Hippocampal formation (tissue), 2 donors: ENCODE measurements at places on chromosomes 1 and 21.

GRCh38 chr1:109893532-109894171, 17.0 kb upstream of the CSF1 start:
- DNase-seq = no peak

DNA sequence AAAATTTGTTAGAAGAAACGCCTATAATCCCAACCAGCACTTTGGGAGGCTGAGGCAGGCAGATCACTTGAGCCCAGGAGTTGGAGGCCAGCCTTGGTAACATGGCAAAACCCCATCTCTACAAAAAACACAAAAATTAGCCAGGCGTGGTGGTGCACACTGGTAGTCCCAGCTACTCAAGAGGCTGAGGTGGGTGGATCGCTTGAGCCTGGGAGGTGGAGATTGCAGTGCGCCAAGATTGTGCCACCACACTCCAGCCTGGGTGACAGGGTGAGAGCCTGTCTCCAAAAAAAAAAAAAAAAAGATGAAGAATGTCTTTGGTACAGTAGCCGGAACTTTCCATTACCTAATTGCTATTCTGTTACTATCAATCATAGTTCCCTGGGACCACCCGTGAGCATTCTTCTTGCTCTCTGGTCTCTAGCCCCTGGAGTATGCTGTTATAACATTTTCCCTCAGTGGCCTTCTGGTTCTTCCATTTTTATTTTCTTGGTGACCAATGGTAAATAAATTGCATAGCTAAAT, 43.4 kb downstream of the WASF2 start:
- DNase-seq = no peak

DNA sequence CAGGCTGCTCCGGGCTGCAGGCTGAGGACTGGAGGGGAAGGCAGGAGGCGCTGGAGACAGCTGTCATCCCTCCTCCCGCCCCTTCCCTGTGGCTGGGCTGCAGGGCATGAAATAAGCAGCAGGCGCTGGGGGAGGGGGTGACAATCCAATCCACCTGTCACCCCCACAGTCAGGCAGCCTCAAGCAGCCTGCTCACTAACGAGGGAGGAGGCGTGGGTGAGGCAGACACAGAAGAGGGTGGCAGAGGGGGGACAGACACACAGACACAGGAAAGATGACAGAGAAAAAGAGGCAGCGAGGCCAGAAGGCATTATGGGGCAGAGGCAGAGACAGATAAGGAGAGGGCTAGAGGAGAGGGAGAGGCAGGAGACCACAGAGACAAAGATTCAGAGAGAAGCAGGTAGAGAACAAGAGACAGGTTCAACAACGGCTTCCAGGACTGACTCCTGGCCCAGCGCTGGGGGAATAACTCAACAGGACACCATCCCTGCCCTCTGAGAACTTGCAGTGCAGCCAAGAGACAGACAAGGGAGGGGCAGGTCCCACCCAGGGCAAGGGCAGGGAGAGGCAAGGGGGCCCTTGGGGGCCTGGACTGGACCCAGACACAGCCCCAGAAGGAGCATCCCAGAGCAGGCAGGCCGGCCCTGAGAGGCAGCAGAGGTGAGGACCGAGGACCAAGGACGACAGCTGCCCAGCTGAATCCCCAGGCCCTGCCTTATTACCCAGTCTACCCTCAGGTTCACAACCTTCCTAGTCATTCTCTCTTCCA, 11.2 kb downstream of the MEF2D start:
- peak; percentile 66 for DNase-seq

DNA sequence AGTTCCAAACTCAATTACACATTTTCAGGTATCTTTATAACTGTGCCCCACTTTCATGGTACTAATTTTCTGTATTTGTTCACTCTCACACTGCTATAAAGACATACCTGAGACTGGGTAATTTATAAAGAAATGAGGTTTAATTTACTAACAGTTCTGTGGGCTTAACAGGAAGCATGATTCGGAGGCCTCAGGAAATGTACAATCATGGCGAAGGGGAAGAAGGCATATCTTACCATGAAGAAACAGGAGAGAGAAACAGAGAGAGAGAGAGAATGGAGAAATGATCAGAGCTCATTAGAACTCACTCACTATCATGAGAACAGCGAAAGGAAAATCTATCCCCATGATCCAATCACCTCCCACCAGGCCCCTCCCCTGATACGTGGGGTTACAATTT, 874.1 kb upstream of the B3GALT2 start:
- DNase-seq = no peak

DNA sequence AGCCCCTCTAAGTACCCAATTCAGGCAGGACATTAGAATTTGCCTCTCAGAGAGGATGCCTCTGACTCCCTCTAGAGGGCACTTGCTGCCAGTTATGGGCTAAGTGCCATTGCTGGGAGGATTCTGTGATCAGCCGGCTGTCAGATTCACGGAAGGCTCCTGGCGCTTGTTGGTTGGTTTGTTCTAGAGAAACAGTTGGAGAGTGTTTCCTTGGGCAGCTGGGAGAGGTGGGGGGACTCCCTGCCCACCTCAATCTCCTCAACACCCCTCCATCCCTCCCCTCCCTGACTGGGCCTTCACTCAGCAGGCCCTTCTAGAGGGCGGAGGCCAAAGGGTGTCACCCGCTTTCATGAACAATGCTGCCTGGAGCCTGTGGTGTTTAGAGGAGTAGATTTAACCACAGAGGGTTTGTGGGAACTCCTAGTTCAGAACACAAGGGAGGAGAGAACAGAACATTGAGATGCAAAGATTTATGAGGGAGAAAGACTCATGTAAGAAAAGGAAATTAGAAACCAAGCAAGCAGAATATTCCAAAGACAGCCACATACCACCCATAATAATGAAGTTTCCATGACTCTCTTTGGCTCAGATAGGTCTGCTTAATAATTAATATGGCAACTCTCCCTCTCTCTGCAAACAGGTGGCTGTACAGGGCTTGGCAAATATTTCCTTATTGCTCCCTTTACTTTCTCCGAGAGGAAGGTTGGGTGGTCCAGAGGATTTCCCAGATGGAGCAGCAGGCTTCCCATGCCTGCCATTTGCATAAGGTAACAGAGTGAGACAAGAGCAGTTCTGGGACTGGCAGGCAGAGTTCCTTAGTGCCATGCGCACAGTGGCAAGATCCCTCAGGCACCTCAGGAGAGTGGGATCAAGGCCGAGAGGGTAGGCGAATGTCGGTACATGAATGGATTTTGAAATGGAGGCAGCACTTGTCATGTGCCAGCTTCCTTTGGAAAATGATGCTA, 30.0 kb upstream of the ACP6 start:
- DNase-seq = peak; percentile 65

- no peak for DNase-seq
Measured at GRCh38 chr1:26696654-26697430, 1.0 kb downstream of the ARID1A start.

DNA sequence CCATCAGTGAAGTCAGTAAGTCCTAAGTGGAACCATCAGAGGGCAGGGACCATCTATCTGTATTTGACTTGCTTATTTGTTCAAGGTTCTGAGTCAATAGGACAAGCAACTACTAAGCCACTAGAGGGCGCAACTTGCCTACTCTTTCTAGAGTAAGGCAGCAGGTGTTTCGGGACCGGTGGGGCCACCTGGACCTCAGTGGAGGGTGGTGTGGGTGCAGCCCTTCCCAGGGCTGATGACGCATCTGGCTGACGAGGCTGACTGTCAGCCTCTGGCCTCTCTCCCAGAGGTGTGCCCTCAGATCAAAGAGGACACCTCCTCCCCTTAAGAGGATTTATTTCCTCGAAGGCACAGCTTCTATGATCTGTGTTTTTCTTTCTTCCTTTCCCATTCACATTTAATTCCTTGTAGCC, 6.6 kb downstream of the CBR3 start:
- peak; percentile 88 for DNase-seq

DNA sequence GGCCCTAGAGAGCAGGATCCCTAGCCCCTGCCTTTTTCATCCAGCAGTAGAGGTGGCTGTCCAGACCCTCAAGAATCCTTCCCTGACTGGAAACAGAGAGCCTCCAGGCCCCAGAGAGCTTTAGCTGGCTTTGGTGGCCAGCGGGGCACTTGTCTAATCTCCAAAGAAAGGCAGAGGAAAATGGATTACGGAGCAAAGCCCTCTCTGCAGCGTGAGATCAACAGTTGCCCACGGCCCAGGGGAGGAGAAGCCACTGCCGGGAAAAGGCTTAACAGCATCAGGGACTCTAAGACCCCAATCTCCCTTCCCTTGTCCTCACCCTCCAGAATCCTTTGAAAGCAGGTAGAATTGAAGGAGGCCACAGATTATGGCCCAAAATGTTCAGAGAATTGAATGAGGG, 35.8 kb upstream of the GRIK3 start:
- no peak for DNase-seq

DNA sequence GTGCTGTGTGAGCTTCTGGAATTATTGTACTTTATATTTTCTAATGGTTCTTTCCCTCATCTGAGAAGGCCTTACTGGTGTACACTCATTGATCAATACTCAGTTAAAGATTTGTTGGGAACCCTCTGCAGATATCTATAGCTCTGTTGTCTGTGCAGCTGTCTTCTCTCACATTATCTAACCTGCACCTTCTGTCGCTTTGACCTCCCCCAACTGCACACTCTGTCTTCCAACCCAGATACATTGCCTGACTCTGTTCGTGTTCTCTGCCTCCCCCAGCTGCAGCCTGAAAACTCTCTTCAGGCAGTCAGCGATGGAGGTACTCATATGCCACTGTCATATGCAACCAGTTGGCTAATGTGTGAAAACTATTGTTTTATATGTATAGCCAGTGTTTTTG, 334.3 kb downstream of the NCAM2 start:
- DNase-seq = no peak

DNA sequence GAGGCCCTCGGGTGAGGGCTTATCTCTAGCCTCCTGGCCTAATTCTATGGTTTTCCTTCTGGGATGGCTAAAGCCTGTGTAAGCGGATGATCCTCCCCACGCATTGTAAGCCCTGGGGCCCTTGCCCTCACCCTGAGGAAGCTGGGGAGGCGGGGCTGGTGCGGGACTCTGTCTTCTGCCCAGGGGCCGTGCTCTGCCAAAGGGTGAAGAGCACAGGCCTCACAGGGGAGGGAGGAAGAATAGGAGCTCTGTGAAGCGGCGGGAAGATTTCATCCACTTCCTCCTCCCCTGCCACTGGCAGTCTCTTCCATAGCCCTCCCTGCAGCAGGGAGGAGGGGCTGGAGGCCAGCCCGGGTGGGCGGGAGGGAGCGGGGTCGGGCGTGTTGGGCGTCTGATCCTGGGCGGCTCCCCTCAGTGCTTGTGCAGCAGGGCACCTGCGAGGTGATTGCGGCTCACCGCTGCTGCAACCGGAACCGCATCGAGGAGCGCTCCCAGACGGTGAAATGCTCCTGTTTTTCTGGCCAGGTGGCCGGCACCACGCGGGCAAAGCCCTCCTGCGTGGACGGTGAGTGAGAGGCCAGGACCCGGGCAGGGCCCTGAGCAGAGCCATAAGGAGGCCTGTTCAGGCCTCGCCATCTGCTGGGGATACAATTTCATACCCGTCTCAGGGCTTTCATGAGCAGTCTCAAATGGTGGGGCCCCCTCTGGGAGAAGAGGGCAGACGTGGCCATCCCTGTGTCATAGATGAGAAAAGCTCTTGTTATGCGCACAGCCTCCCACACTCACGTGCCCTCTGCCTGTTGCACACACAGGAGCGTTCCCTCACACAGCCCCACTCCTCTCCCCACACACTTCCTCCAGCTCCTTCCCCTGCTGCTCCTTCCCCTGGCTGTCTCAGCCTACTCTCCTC, 7.7 kb upstream of the PPM1J start:
- no peak for DNase-seq

GRCh38 chr1:119075614-119076013, 64.8 kb downstream of the WARS2 start:
- DNase-seq = no peak

GRCh38 chr21:31222142-31222541, 121.9 kb downstream of the TIAM1 start:
- DNase-seq = no peak

DNA sequence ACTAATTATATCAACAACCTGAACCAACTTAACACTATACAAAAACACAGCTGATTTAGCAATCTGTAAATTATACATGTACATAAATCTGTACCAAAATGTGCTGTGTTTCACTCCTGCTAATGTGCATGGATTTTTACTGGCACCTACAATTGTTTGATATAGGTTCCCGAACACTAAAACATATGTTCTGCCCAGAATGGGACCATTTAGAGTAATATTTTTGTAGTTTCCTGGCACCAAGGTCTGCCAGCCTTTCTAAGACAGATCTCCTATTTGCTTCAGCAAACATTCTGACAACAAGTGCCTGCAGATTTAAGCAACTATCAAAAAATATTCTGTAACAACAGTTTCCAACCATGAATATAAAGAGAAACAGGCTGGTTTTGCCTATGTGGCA, 4.2 kb downstream of the KCNH1 start:
- DNase-seq = no peak

DNA sequence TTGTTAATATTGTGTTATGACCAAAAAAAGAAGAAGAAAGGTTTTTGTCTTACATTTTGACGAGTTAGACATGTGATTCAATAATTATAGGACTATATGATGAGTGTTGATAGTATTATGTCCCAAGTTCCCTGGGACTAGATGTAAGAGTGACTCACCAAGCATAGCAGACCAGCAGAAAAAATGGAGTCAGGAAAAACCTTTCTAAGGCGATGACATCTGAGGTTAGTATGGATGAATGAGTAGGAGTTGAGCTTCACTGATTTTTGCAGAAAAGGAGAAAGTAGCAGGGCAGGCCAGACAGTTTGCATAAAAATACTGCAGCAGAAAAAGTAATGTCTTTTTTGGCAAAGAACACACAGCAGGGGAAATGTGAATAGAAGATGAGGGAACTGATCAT, 1041.3 kb upstream of the ADGRL4 start:
- DNase-seq = no peak

DNA sequence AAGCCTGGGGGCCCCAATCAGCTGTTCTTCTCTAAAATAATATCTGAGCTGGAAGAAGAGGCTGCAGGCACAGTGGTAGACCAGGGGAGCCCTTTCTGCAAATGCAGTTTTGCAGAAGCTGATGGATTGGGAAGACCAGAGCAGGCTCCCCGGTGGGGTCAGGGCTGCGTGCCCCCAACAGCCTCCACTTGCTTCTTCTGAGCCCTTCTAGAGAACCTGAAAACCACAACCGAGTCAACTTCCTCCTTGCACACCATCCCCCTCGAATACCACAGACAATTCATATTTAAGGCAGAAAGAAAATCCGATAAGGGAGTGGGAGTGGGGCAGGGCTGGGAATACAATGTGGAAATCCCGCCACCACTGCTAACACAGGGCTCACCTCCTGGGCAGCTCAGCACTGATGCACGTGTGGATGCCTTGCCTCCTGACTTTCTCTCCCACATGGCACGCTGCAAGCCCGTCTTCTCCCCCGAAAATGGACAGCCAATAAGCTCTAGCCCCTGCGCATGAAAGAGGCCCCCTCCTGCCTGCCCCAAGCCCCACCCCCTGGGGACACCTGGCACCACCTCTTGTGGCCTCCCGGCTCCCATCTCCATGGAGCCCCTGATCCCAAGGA, 25.4 kb upstream of the ALDH4A1 start:
- no peak for DNase-seq
